Neural crest cell (in vitro differentiated cells): ENCODE measurements at places on chromosomes 3 and 15.

DNA sequence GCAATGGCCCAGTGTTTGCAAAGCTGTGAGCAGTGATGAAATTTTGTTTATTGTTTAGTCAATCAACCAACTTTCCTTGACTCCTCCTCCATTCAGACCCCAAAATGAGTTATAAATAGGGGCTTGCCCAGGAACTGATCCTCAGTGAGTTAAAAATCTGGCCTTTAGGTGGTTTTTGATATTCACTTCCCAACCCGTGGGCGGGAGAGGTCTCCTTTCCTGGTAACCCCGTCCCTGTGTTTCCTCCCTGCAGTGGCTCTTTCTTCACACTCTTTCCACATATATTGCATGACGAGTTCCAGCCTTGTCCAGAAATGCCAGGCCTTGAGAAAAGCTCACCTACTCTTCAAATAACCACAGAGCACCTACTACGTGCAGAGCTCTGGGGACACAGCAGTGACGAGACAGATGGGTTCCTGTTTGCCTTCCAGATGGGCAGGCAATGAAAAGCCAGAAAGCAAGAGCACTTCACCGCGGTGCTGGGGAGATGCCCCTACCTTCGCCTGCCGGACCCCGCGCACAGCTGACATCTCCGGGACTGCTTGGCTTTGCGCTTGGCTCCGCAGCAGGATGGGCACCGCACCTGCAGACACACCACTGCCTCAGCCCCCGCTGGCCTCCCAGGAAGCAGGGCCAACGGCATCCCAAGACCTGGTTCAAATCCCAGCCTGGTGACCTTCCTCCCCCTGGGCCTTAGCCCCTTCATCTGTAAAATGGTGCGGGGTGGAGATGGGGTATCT lies 17.2 kb downstream of the SSUH2 start:
- DNase-seq = no peak

DNA sequence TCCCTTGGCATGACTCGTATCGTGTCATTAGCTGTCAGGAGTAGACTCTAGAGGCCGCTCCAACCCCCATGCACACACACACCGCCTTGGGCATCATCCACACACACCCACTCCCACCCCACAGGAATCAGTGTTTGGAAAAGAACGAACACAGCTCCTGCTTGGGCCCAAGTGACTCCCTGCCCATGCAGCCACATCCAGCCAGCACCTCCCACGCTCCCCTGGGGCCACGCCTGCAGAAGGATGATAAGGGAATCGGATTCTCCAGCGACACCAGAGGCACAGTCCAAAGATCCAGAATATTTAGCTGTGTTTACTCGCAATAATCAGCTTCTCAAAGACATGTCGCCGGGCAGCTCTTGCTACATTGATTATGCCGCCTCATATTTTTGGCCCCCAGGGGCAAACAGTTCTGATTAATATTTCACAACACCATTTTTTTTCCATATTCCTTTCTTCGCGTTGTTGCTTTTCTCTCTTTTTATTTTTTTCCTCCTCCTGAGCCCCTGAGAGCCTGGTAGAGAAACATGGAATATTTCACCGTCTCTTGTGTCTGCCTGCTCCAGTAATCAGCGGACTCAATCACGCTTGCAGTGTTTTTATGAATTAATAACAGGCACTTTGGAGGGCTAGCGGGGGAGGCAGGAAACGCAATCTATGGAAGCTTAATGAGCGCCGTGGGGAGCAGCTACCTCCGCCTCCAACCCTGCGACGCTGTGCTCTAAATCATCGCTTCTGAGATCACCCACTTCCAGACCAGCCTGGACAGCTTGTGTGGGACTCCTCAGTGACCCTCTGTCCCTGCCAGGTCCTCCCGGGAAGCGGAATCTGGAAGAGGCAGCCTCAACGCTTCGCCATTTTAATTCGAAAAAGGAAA lies 221.4 kb downstream of the TLE3 start:
- no peak for DNase-seq

DNA sequence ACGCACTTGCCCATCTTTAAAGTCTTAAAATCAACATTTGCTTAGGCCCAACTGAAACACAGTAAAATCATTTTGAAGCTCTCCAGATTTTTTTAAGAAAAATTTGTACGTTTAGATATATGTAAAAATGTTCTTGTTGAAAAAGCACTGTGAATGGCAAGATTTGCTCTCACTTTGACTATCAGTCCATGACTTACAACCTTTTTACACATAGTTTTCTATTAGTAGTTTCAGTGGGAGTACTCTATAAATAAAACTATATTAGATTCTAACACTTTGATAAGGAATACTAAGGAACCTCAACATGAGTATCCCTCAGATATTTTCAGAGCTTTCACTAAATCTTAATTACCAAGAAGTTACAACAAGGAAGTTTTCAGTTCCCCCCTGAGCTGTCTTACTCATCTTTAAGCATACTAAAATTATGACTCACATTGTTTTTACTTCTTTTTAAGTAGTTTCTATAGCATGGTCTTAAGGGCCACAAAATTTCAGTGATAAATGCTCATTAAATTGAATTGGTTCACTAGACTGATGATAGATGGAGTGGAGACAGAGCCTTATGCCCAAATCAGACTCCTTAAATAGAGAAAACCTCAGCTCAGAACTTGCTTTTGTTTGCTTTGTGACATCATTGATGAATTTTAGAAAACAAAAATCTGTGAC lies 31.6 kb upstream of the RAP2B start:
- no peak for DNase-seq

GRCh38 chr3:45227071-45227820 lies 1.2 kb upstream of the TMEM158 start:
- DNase-seq = no peak

DNA sequence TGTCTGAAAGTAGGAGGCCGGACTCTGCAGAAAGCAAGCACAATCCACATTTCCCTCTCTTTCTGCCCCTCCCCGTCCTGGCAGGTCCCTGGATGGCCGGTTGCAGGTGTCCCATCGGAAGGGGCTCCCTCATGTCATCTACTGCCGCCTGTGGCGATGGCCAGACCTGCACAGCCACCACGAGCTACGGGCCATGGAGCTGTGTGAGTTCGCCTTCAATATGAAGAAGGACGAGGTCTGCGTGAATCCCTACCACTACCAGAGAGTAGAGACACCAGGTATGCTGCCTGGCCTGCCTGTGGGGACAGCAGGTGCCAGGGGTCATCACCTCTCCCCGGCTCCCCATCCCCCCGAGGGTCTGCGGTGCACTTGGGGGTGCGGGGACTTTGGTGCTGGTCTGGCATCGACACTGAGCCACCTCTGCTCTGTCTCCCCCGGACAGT lies 89.6 kb downstream of the AAGAB start:
- DNase-seq = no peak

GRCh38 chr3:5087209-5087608 lies 34.9 kb upstream of the ARL8B start:
- no peak for DNase-seq

DNA sequence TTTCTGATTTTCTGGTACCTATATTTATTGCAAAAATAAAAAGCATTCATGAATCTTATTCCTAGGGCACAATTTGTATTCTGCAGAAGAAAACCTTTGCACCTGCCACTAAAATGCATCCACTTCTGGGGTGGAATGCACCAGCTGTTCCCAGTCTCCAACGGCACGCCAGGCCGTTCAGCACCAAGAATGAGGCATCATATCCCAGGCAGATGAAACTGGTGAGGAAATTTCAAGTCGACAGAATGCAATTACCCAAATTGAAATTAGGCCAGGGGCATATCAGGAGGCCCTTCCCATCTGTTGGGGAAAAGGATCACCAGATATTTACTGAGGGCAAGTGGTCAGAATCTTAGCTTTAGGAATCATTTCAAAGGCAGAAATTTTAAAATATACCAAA lies 13.6 kb upstream of the RBMS3 start:
- no peak for DNase-seq

DNA sequence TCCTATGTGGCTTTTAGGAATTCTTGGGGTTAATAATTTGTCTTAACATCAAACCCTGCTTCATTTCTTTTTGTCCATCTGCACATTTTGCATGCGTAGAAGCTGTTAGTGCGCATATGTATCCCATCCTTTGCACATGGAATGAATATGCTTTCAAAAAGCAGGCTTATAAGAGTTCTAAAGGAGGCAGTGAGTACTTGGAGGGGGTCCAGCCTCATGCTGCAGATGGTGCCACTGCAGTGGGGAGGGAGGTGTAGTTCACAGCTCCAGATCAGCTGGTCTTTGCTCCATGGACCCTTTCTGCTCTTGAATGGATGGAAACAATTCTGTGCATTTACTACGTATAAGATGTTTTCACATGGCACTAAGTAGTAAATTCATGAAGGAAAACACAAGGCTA lies 20.7 kb upstream of the SSR3 start:
- no peak for DNase-seq

GRCh38 chr15:78893538-78893937 lies 20.8 kb downstream of the MORF4L1 start:
- DNase-seq = no peak
